ENCODE measurements at places on chromosomes 7 and 10. TPM values are rescaled to one million over a fixed set of nuclear protein-coding genes. Genes with fewer than 3 reads are reported as not detected.

Gene ELFN1
- polyA plus RNA-seq, result not detected

Gene CFAP69
- polyA plus RNA-seq, result not detected

Gene ANK3
- not detected for polyA plus RNA-seq

Gene FGFR2
- not detected for polyA plus RNA-seq

Gene PLXDC2
- 9.6 TPM for polyA plus RNA-seq

Gene RELN
- polyA plus RNA-seq, result not detected

Gene PWWP2B
- 7.3 TPM for polyA plus RNA-seq

Gene MOGAT3
- not detected for polyA plus RNA-seq

Gene SSC4D
- polyA plus RNA-seq, result 0.66 TPM

Gene ATRNL1
- not detected for polyA plus RNA-seq

Gene OR13A1
- not detected for polyA plus RNA-seq

Gene ITGA8
- not detected for polyA plus RNA-seq

Gene ADRA2A
- polyA plus RNA-seq, result not detected

Gene ENO4
- polyA plus RNA-seq, result not detected

GRCh38 chr10:121450247-121450646 lies 148.0 kb downstream of the FGFR2 start:
- DNase-seq, result no peak

- no peak for DNase-seq
Observed at GRCh38 chr10:114868870-114869519, 47.4 kb downstream of the FHIP2A start.

GRCh38 chr10:33507662-33508425 lies 173.4 kb upstream of the NRP1 start:
- DNase-seq, result no peak

DNA sequence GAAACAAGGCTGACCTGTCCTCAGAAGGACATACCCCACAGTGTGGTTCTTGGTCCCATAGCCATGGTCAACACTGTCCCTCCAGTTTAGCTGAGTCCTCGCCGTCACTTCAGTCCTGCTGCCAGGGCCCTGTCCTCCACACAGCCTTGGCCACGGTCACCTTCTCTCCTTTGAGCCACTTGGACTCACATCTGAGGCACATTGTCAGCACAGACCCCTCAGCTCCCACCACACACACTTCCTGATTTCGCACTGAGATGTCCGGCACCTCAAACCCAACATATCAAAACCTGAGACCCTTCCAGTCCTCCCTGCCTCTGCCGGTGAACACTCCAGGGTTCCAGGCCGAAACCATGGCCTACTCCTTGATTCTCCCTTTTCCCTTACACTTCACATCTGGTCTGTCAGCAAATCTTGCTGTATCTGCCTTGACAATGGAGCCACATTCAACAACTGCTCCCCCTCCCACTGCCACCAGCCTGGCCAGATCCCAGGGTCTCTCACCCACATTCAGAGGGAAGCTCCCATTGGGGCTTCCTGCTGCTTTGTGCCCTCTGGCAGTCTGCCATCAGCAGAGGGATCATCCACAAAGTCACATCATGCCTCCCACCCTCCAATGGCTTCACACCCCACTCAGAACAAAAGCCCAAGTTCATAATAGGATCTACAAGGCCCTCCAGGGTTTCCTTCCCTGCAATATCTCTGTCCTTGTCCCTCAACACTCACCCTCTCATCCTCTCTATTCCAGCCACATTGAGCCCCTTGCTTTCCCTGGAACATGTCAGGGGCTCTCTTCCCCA lies 219.6 kb upstream of the SHH start:
- DNase-seq, result no peak

DNA sequence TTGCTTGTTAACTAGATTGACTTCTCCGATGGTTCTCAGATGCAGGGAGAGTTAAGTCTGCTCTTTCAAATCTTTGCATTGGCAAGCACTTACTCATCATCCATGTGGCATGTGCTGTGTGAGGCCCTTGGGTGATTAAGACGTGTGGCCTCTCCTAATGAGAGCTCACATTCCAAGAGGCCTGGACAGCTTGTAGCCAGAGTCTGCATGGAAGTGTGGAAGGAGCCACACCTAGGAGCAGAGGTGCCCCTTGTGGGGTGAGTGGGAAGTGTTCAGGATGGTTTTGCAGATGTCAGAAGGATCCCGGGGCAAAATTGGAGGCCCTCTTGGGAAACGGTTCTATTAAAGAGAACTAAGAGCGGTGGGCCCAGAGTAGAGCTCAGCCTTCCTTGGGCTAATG lies 225.9 kb downstream of the PAXIP1 start:
- DNase-seq, result no peak

DNA sequence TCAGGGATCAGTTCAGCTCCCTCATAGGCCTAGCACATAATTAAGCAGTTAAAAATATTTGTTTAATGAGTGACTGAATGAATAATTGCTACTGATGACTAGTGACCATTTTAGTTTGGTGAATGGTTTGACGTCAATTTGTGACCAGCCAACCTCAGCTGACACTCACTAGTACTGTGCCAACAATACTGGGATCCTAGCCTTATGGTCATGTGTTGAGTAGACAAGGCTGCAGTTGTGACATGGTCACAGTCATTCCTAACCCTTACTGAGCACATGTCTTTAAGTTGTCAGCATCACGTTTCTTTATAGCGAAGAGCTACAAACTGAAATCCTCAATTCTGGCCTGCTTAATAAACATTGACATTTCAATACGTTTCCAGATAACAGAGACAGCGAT lies 86.9 kb upstream of the SLC26A5 start:
- DNase-seq, result no peak

DNA sequence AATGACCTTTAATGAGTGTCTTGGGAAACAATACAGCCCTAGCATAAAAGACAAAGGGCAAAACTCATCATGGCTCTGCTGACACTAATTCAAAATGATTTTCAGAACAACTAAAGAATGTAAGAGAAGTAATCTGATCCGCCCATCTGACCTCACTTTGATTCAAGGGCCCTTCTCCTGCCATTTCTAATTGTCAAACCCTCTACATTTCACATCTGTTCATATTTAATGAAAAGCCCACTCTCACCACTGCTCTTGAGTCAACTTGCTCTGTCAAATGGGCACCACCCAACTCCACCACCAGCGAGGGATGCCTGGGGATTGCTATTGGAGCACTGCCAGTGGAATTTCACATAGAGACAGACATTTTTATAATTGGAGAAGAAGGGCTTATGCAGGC lies 639.2 kb downstream of the KCNMA1 start:
- DNase-seq, result no peak

GRCh38 chr10:102237711-102238252 lies 3.5 kb downstream of the PITX3 start:
- no peak for DNase-seq

GRCh38 chr7:8094164-8095140 lies 125.9 kb downstream of the GLCCI1 start:
- DNase-seq, result no peak

- no peak for DNase-seq
Observed at GRCh38 chr10:58755677-58756076, 243.0 kb downstream of the BICC1 start.

DNA sequence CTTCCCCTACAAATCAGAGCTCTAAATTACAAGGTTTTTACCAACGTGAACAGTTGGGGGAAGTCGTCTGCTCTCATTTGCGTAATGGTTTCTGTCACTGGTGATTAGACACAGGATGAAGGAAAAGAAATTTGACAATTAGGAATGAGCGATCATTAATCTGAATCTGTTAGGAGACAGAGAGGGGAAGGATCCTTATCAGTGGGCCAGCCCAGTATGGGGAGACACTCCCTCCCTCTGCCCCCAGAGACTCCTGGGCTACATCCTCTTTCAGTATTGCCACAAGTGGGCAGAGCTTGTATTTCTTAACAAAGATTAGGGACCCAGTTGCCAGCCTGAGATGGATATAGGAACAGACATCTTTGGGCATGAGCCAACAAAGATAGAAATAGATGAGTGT lies 15.5 kb downstream of the HIF1AN start:
- no peak for DNase-seq

- DNase-seq, result no peak
Observed at GRCh38 chr7:116380025-116380424, 119.5 kb upstream of the CAV2 start.

DNA sequence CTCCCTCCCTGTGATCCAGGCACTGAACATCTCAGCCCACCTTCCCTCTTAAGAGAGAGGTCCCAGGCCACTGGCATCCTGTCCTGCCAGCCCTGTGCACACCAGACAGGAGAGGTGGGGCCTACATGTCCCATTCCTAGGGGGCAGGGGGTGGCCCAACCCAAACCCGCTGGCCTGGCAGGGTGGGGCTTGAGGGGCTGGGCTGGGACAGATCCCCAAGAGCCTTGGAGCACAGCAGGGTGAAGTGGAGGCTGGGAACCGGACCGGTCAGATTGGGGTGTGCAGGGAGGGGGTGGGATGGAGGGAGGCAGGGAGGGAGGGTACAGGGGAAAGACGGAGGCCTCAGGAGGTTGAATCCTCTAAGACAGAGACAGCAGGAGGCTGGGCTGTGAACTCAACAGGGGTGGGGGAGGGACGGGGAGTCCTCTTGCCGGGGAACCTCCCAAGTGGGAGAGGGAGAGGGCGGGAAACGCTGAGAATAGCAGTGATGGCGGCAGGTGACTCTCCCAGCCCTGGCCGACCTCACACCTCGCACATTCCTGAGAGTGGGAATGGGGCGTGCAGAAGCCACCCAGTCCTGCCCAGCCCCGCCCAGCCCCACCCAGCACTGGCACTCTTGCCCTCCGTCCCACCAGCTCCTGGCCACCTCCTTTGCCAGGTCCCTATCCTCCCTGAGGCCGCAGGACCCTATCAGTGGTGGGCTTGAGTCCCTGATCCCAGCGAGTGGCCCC lies 6.7 kb downstream of the TSC22D4 start:
- no peak for DNase-seq

GRCh38 chr7:101099969-101100781 lies 14.9 kb downstream of the TRIM56 start:
- DNase-seq, result peak; percentile 9

DNA sequence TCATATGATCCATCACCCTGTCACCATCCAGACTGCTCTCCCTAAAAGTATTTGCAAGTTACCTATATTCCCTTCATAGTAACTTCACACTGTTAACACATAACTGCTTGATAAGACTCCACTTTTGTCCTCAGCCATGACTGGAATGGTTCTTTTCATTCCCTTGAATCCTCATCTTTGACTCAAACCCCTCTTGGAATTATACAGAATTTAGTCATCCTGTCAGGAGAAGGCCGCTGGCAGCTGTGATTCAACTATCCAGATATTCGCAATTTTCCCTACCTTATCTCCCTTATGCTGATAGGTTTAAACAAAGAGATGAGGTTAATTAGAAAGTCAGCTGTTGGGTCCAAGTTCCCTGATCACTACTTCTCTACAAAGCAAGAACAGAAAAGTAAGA lies 143.0 kb upstream of the HPS1 start:
- no peak for DNase-seq

GRCh38 chr7:107353701-107354100 lies 116.2 kb upstream of the GPR22 start:
- DNase-seq, result no peak

GRCh38 chr10:121002586-121003205 lies 151.5 kb downstream of the WDR11 start:
- DNase-seq, result no peak

GRCh38 chr7:129947049-129947448 lies 5.7 kb downstream of the UBE2H start:
- DNase-seq, result no peak

DNA sequence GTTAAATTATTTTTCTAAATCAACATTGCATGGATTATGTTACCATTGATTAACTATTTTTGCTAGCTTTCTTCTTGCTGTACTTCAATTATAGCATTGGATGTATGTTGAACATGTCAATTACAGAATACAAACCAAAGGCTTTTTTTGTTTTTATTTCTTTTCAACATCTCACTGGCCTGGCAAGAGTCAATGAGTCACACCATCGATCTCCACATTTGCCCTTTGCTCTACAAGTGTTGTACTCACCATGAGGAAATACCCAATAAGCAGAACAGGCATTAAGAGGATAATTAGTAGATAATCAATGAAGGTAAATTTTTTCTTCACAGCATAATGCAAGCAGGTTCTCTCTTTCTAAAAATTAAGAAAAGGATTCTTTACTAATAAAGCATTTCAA lies 23.3 kb downstream of the ANKRD22 start:
- no peak for DNase-seq

GRCh38 chr7:4817178-4817901 lies 41.9 kb downstream of the AP5Z1 start:
- DNase-seq, result no peak

- DNase-seq, result no peak
Observed at GRCh38 chr7:91233212-91233611, 31.0 kb upstream of the FZD1 start.

DNA sequence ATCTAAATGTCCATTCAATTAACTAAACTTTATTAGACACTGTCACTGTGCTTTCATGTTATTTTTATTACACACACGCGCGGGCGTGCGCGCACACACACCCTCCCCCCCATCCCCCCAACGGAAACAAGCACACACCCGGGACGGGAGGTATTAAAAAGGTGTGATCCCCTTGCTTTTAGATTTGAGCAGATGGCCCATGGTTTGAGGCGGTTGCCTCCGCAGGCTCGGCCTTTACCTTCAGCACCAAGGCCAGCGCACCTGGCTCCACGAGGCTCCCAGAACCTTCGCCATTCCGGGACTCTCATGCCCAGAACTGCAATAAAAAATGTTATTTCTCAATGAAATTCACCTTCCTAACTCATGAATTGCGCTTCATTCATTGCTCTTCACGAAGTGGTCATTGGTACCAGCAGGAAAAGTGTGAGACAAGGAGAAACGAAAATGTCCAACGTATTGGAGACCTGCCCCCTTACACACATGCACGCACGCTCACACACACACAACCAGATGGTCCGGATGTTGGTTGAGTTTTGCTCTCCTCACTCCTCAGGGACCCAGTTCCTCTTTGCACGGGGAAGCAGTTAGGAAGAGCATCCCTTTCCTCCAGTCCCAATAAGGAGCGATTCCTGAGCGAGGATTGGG lies 20.8 kb upstream of the PTF1A start:
- DNase-seq, result no peak

DNA sequence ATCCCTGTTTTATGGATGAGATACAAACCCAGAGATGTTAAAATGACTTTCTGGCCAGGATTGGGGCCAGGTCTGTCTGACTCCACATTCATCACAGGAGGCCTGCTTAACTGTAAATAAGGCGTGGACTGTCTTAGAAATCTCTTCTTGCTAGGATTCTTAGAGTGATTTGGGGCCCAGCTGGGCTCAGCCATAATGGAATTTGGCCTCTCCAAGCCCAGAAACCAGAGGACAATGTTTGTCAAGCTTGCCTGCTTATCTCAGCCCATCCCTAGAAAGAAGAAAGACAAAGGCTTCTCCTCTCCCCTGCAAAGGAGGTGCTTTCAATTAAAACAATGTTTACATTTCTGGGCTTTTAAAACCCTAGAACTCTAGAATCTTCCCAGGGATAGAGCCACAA lies 2.9 kb downstream of the HABP2 start:
- no peak for DNase-seq

DNA sequence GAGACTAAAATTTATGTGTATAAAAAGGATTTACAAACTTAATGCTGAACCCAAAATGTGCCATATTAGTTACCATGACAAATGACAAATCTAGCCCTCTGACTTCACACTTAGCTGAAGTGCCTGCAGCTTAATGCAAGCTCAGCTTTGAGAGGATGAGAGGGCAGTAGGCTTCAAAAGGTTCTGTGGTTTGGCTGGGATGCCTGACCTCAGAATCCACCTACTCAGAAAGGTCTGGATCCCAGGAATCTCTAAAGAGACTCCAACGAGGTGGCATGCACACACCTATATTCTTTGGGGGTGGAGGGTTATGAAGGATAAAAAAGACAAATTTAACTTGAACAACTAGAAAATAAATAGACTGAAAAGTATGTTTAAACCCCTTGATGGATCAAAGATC lies 213.4 kb downstream of the TAX1BP1 start:
- DNase-seq, result no peak

All from immature natural killer cell (primary cell).